Posterior vena cava (tissue), 2 donors: ENCODE measurements at places on chromosomes 7 and 10.

DNA sequence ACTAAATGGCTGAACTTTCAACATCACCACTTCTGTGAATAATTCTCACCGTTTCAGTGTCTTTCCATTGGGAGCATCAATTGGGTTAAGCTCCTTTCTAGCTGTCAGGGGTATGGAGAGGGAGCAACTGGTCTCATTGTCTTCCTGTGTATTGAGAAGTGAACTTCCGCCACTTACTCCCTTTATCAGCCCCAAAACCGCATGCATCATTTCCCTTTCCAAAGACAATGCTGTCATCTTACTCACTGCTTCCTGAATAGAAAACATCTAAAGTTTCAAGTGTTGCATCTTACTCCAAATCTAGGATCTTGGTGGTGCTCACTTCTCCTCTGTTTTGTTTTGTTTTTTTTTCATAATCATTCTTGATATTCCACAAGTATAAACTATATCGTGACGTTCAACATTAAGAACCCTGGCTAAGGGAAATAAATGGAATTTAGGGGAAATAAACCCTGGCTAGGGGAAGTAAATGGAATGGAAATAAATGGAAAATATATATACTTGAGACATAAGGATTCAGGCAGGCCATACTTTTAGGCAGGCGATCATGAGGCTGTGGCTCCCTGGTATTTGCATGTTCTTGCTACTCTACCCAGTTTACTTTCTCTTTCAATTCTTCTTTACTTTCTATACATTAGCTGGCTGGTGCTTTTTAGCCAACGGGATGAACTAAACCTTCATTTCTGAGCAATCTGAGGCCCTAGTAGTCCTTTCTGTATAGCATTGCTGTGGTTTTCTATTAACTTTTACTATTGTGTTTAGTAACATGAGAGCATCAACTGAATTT lies 371.9 kb downstream of the BMPER start:
- no peak for DNase-seq

GRCh38 chr10:70714951-70715350 lies 42.6 kb downstream of the ADAMTS14 start:
- no peak for DNase-seq

GRCh38 chr10:28796606-28797512 lies 119.5 kb downstream of the BAMBI start:
- DNase-seq = no peak

DNA sequence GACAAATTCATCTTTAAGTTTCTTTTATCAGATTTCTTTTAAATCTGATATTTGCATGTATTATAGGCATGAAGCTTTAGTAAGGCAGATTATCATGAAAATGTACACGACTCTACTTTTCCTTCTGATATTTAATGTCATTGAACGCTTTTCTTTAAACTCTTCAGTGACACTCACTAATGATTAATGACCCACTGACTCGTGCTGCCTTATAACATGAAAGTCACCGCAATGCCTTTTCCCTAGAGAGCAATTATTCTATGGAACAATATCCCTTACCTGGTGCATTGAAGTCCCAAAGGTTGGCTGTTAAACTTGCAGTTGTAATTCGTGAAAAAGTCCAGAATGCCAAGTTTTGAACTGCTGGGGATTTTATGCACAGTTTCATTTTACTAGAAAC lies 33.4 kb upstream of the HGF start:
- no peak for DNase-seq
